ENCODE measurements at places on chromosomes 11 and 22.
A peak's percentile ranks its signal among the peaks of the same experiment; 100 is the strongest.

- no peak for DNase-seq
Measured at GRCh38 chr11:112780351-112781087, 180.7 kb upstream of the NCAM1 start.

- DNase-seq, result peak; percentile 41
Measured at GRCh38 chr11:64755681-64756361, 4.0 kb downstream of the PYGM start.

DNA sequence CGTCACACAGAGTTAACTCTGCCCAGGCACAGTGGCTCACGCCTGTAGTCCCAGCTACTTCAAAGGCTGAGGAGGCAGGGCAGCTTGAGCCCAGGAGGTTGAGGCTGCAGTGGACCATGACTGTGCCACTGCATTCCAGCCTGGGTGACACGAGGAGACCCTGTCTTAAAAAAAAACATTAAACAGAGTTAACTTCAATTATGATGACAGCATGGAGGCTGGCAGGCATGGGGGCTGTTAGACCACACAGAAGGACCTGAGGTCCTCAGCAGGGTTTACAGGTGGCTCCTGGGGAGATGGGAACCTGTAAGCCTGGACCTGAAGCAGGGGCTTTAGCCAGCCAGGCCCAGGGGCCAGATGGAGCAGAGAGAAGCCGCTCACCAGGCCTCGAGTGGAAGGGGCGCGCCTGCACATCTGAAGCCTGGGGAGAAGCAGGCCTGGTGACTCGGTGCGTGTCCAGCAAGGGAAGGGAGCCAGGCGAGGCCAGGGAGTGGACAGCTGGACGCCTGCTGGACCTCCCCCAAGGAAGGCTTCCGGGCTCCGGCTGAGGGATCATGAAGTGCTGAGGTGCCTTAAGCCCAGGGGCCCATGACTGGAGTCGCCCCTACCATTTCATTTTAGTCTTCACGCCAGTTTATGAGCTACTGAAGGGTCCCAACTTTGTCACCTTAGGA is 25.3 kb downstream of the RPUSD4 start:
- DNase-seq, result no peak

GRCh38 chr22:38267086-38267485 is 5.7 kb downstream of the TMEM184B start:
- DNase-seq, result no peak

GRCh38 chr22:35601743-35602615 is 15.2 kb downstream of the MB start:
- no peak for DNase-seq

GRCh38 chr11:102359372-102359771 is 12.4 kb downstream of the BIRC2 start:
- no peak for DNase-seq

DNA sequence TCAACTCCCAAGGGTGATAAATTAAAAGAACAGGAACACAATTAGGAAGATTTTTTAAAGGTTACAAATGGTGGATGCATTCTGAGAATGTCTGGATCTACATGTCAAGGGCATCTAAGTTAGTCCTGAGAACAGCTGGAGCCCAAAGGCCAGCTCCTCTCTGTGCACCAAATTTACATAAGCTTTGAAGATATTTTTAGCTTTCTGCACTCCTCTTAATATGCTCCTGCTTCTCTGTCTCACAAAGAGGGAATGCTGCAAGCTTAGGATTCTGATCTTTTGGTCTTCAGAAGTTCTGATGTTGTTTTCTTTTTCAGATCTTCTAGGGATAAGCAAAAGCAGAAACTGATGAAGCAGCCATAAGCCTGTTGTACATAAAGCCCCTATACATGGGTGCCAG is 309.8 kb upstream of the NCAM1 start:
- no peak for DNase-seq

DNA sequence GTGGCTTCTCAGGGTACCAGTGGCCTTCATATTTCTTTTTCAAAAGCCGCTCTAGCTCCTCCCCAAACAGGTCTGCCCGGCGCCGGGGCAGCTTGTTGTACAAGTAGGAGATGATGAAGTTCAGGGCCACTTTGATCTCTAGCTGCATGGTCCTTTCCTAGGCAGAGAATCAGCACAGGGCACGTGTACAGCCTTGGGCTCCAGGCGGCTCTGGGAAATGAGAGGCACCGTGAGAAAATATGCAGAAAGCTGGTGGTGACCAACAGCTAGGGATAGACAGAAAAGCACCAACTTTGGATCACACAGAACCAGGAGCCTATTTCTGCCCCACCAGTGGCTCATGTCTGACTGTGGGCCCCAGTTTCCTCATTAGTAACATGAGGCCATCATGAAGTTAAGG is 9.4 kb downstream of the TOB2 start:
- no peak for DNase-seq

Measured in right forelimb (tissue), 1 donor.